ENCODE measurements at places on chromosomes 7 and 10.
A peak's percentile ranks its signal among the peaks of the same experiment; 100 is the strongest.

GRCh38 chr7:103143868-103144267 lies 5.0 kb downstream of the NAPEPLD start:
- DNase-seq = no peak

DNA sequence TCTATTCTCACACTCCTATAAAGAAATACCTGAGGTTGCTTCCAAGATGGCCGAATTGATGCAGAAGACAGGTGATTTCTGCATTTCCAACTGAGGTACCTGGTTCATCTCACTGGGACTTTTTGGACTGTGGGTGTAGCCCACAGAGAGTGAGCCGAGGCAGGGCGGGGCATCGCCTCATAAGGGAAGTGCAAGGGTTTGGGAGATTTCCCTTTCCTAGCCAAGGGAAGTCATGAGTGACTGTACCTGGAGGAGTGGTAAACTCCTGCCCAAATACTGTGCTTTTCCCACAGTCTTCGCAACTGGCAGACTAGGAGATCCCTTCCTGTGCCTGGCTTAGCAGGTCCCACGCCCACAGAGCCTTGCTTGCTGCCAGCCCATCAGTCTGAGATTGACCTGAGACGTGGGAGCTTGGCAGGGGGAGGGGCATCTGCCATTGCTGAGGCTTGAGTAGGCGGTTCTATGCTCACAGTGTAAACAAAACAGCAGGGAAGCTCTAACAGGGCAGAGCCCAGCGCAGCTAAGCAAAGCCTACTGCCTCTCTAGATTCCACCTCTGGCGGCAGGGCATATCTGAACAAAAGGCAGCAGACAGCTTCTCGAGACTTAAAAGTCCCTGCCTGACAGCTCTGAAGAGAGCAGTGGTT lies 152.2 kb downstream of the ARL4A start:
- DNase-seq = no peak

DNA sequence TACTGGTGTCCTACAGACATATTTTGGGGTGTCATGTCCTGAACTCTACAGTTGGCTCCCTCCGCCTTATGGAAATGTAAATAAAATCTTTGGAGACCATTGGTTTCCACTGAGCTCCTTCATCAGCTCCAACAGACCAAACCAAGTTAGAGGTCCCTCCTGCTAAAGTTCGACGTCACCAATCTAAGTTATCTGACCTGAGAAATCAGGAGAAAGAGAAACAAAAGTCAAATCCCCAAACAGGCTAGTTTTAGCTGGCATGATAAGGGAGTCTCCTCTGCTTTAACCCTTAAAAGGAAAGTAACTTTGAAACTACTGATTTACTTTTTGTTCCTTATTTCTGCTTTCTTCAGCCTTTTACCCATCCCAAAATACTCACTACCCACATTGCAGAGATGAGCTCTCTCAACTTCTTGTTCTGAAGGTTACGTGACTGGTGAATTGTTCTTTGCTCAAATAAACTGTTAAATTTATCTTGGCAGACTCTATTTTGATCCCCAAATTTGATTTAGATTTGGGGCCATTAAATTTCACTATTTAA lies 39.9 kb downstream of the AVL9 start:
- DNase-seq = no peak

DNA sequence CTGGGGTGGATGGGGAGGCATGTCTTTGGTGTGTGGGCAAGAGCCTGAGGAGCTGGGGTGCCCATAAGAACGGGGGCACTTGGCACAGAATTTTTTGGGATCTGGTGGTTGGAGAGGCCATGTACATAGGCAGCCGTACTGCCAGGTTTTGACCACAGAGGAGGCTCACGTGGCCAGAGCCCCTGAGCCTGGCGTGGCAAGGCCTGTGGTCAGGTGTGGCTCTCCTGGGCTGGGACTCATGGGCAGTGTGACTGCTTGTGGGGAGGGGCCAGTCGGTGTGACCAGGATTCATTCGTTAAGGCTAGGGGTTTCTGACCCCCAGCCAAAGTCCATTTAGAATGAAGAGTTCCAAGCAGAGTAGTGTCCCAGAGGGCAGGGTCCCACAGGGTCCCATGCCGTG lies 38.2 kb downstream of the AGAP3 start:
- no peak for DNase-seq

DNA sequence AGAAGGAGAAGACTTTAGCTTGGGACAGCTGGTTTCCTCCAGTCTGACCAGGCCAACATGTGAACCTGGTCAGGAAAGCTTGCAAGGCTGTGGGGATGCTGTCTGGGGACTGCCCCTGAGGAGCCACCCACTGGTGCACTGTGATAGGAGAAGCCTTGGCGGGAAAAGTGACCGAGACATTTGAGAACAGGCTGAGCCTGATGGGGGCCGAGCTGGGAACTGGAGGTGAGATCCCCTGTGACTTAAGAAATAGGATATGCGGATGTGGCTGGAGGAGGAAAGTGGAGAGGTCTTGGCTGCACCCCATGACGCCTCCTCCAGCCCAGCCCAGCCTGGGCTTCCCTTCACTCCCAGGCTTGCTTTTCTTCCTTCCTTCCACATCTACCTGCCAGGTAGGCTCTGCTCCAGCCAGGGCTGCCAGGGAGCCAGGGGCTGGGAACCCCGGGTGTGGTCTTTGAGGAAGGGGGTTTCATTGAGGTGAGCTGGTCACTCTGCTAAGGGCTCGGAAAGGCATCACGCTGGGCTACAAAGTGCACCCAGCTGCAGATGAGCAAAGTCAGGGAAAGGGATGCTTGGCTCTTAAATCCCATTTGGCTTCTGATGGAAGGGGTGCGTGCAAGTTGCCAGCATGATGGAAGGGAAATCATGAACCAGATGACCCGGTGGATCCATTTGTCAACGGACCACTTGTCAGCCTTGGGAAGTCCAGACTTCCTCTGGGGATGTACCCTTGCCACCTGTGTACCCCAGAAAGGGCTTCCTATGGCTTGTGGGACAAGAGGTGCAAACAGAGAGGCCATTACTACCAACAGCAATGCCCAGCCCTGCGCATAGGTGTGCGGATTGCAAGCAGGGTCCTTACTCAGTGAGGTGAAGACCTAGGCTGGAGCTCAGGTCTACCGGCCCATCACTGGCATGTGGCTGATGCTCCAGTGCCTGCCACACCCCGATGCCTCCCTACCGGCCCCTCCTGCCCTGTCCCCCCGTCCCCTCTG lies 66.3 kb downstream of the C10orf143 start:
- no peak for DNase-seq

DNA sequence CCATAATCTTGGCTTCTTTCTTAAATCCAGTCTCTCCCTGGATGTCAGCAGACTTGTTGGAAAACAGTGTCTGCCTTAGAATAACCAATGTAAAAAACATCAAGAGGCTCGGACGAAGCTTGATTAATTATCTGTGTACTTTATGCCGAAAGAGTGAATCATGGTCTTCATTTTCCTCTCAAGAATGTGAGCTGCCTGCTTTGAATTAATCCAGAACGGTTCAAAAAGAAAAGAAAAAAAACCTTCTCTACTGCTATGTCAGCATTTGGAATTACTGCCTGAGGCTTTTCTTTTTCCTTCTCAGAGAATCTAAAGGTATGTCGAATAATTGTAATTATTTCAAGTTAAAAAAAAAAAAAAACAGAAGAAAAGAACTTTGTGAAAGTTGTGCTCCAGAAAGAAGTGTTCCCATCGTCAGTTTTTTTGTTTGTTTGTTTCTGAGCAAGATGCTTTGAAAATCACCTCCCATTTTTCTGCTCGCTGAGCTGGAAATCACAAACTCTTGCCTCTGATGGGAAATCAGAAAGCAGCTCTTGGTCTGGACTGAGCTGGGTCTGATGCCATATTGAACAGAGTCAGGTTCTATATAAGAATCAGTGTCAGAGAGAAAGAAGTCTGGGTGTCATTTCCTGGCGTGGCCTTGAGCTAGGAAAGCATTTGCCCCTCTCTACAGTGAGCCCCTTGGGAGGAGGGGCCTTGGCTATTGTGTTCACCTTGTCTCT lies 20.2 kb downstream of the PLPP4 start:
- DNase-seq = peak; percentile 78

DNA sequence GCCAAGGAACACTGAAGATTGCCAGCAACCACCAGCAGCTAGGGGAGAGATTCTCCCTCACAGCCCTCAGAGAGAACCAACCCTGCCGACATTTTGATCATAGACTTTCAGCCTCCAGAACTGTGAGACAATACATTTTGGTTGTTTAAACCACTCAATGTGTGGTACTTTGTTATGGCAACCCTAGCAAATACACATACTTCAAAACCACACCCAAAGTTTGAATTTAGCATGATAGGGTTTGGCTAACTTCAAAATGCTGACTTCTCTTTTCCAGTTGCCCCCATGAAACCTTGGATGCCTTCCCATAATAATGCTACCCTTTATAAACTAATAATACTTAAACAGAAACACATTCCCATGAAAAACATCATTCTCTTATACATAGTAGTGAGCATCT lies 149.8 kb downstream of the DGKI start:
- DNase-seq = no peak

DNA sequence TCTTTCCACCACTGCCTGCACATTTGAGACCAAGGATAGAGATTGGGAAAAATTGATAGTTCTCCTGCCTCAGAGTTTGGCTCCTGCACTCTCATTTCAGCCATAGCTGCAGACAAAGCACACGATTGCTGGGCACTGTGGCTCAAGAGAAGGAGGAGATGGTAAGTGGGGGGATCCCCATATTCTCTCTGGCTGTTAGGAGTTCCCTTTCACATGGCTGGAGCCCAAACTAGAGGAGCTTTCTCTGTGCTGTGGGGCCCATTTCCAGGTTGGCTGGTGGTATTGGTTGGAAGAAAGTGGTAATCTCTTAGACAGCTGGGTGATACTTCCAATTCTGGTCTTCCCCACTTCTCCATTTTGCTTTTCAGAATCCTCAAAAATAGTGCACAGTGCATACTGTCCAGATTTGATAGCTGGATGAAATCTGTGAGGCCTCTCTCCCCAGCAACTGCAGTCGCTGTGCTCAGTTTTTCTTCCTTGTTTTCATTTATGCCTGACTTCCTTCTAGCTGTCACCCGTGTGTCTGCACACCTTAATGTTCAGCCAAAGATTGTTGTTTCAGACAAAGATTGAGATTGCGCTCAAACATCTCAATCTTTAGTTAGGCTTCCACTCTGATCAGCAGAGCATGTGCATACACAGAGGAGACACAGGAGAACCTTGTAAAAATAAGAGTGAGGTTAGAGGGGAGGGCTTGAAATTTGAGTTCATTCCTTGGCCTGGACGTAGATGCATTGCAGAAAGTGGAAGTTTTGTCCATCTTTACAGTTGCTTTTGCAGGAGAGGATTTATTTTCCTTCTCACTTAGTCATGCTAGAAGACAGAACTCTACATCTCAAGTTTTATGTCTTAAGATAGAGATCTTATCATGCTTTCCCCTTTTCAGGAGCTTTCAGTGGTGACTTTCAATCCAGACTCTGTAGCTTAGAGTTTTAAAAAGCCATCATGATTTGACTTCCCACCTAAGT lies 28.6 kb downstream of the RABGEF1 start:
- no peak for DNase-seq

- peak; percentile 66 for DNase-seq
These were observed 29.6 kb downstream of the CASP7 start for GRCh38 chr10:113709221-113709838.

- DNase-seq = no peak
These were observed 274.1 kb downstream of the ZEB1 start for GRCh38 chr10:31593124-31593523.

DNA sequence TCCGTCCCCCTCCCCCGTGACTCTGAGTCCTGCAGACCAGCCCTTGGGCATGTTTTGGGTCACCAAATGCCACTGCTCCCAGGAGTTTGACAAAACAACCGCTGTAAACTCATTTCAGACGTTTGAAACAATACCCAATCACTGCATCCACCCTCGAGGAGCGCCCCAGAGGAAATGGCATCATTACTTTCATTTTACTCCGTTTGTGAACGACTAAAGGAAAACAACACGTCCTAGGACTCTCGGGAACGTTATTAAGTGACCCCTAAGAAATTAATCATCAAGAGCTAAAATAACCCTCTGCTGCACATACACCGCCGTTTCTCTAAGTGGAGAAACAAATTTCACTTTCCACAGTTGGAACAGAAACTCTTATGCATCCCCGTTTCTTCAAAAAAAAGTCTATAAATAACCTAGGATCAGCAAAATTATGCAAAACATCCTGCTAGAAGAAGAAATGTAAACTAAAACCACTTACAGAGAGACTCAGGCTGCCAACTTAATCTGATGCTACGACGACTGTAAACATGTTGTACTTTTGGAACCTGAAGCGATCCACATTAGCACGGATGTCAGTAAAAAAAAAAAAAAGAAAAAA lies 109.9 kb upstream of the EFCAB10 start:
- no peak for DNase-seq

- peak; percentile 20 for DNase-seq
These were observed 34.7 kb downstream of the ACADSB start for GRCh38 chr10:123043409-123043925.

- DNase-seq = no peak
These were observed 104.0 kb downstream of the MAPK8 start for GRCh38 chr10:48410503-48410902.

- no peak for DNase-seq
These were observed 31.3 kb downstream of the RNF216 start for GRCh38 chr7:5750031-5750653.

GRCh38 chr7:45219130-45219529 lies 61.5 kb downstream of the RAMP3 start:
- DNase-seq = no peak

GRCh38 chr10:48526011-48526821 lies 78.7 kb downstream of the ARHGAP22 start:
- peak; percentile 75 for DNase-seq

GRCh38 chr7:70569335-70569819 lies 562.6 kb upstream of the GALNT17 start:
- DNase-seq = no peak

- no peak for DNase-seq
These were observed 66.9 kb upstream of the BAIAP2L1 start for GRCh38 chr7:98467570-98468312.

GRCh38 chr7:42068554-42069280 lies 168.3 kb downstream of the GLI3 start:
- no peak for DNase-seq

DNA sequence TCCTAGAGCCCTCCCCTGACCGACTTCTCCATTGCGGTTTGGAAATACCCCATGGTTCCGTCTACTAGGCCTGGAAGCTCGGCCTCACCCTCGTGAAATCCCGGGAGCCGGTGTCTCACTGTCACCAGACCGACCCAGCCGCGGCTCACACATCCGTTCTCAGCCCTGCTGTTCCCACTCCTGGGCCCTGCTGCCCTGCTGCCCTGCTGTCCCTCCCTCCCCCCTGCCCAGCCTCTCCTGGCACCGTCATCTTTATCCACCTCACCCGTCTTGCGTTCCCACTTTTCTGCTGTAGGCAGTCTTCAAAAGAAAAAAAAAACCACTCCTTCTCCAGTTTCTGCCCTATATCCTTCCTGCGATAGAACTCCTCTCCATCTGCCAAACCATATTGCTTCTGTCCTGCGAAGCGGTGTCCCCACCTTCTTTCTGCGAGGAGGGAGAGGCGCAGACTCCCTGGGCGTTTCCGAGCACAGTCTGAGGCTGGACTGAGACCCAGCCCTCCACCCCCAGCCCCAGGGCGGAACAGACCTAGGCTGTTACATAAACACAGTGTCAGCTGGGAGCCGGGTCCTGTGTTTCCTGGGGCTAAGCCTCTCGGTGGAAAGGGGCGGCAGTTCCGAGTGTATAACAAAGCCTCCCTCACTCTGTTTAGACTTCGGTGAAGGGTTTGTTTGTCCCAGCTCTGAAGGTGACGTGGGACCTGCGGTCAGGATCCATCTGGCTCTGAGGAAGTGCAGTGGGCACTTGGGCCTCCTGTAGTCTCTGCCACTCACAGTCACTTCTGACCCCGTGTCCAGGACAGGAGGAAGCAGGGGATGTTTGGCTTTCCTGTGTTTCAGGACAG lies 2.8 kb downstream of the AGAP3 start:
- no peak for DNase-seq

- no peak for DNase-seq
These were observed 269.2 kb downstream of the C7orf25 start for GRCh38 chr7:42642699-42643098.
